ENCODE measurements at places on chromosomes 12 and 14. TPM values are rescaled to one million over a fixed set of nuclear protein-coding genes. Genes with fewer than 3 reads are reported as not detected.

ST8SIA1 gene
- total RNA-seq, result 0.65 TPM

OLR1 gene
- 3.1 TPM for total RNA-seq

DBX2 gene
- not detected for total RNA-seq

FSCB gene
- total RNA-seq, result not detected

MAP3K9 gene
- total RNA-seq, result 0.14 TPM

RNASE1 gene
- not detected for total RNA-seq

TEX22 gene
- 0.37 TPM for total RNA-seq

CSRP2 gene
- total RNA-seq, result 25.5 TPM

TMEM30B gene
- 0.14 TPM for total RNA-seq

WDHD1 gene
- 8.7 TPM for total RNA-seq

RNASE7 gene
- not detected for total RNA-seq

TOMM20L gene
- total RNA-seq, result not detected

COA8 gene
- 17.1 TPM for total RNA-seq

PLCZ1 gene
- not detected for total RNA-seq

KCNH5 gene
- 0.09 TPM for total RNA-seq

STAC3 gene
- 0.14 TPM for total RNA-seq

ACTR6 gene
- total RNA-seq, result 14.2 TPM

SERPINA5 gene
- total RNA-seq, result not detected

KRT2 gene
- not detected for total RNA-seq

MOK gene
- total RNA-seq, result 8.5 TPM

IGF1 gene
- total RNA-seq, result 11.7 TPM

KCNJ8 gene
- total RNA-seq, result 19.8 TPM

SMIM41 gene
- 9.8 TPM for total RNA-seq

DLGAP5 gene
- 3.6 TPM for total RNA-seq

MFAP5 gene
- total RNA-seq, result 20.3 TPM

MGP gene
- total RNA-seq, result 8.0 TPM

KRT85 gene
- total RNA-seq, result not detected

WNT1 gene
- total RNA-seq, result not detected

RAPGEF3 gene
- 2.1 TPM for total RNA-seq

SSTR1 gene
- total RNA-seq, result 3.0 TPM

LRRK2 gene
- total RNA-seq, result 4.8 TPM

DHRS2 gene
- 0.28 TPM for total RNA-seq

CPNE6 gene
- not detected for total RNA-seq

PLEKHD1 gene
- total RNA-seq, result under 0.01 TPM

MANSC4 gene
- total RNA-seq, result not detected

CRACR2A gene
- total RNA-seq, result 5.1 TPM

PCED1B gene
- total RNA-seq, result 1.3 TPM

EFS gene
- total RNA-seq, result 3.1 TPM

NKX2-8 gene
- total RNA-seq, result not detected

MYF6 gene
- not detected for total RNA-seq

CPNE8 gene
- 6.7 TPM for total RNA-seq

KRT75 gene
- total RNA-seq, result not detected

GPRC5D gene
- not detected for total RNA-seq

KRT71 gene
- total RNA-seq, result not detected

INSM2 gene
- not detected for total RNA-seq

HHIPL1 gene
- 4.4 TPM for total RNA-seq

REM2 gene
- total RNA-seq, result 0.14 TPM

PITPNM2 gene
- 4.6 TPM for total RNA-seq

SPX gene
- 0.18 TPM for total RNA-seq

NGB gene
- total RNA-seq, result not detected

HOXC11 gene
- 0.14 TPM for total RNA-seq

TBC1D30 gene
- 0.28 TPM for total RNA-seq

GATC gene
- total RNA-seq, result 18.6 TPM

GON7 gene
- 10.5 TPM for total RNA-seq

POTEM gene
- not detected for total RNA-seq

FAM90A1 gene
- under 0.01 TPM for total RNA-seq

VCPKMT gene
- total RNA-seq, result 3.7 TPM

KRT83 gene
- not detected for total RNA-seq

VTI1B gene
- 68.1 TPM for total RNA-seq

GDF3 gene
- total RNA-seq, result not detected
